Naive thymus-derived CD4-positive, alpha-beta T cell (primary cell): ENCODE measurements at places on chromosomes 7 and 10.

DNA sequence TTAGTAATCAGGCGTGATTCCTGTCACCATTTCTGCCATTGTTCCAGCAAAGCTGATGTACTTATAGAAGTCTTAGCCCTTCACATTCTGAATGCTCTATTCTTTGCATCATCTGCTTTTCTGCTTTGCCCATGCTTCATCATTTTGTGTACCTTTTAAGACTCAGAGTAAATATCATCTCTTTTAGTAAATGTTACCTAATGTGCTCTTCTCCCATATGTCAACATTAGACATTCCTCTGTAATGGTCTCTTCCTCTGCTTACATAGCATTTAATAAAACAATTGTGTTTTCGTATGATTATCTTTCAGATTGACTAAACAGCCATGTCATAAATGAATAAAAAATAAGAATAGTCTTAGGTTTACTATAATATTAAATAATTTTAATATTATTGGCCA, 719.6 kb upstream of the GRM3 start:
- no peak for DNase-seq

- DNase-seq: no peak
These were observed 632.6 kb downstream of the KCNMA1 start for GRCh38 chr10:77004917-77005564.

DNA sequence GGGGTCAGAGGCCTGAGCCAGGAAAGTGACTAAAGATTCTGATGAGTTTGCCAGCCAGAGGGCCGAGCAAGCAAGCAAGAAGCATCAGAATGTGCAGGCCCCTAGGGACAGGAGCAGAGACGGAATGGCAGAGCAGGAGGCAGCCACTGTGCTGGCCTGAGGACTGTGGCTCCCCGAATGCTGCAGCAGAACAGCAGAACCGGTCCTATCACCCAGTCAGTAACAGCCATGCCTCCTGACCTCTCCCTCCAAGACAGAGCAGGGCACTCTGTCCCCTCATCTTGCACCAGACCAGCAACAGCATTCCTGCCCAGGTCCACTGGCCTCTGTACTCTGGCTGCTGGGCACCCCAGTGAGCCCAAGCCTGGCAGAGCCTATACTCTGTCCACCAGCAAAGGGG, 85.9 kb downstream of the ARHGAP22 start:
- no peak for DNase-seq

GRCh38 chr7:71746006-71746405, 614.1 kb downstream of the GALNT17 start:
- no peak for DNase-seq

- DNase-seq: no peak
These were observed 32.7 kb downstream of the DNMBP start for GRCh38 chr10:99976886-99977665.

- no peak for DNase-seq
These were observed 14.6 kb upstream of the FAM180A start for GRCh38 chr7:135763261-135763660.

DNA sequence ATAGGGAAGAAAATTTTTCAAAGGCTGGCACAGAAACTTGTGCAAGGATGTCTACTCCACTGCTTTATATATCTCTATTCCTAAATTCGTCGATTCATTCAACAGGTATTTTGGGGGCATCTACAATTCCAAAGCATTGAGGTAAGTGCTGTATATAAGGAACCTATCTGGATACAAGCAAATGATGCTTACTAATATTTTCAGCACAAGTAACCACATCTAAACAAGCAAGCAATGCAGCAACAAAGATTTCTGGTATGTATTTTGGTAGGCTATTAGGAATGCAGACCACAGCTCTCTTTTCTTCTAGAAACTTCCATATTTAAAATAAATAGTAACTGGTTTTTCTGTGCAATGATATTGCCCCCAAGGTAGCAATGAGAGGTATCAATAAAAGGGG, 183.9 kb downstream of the SGMS1 start:
- no peak for DNase-seq

DNA sequence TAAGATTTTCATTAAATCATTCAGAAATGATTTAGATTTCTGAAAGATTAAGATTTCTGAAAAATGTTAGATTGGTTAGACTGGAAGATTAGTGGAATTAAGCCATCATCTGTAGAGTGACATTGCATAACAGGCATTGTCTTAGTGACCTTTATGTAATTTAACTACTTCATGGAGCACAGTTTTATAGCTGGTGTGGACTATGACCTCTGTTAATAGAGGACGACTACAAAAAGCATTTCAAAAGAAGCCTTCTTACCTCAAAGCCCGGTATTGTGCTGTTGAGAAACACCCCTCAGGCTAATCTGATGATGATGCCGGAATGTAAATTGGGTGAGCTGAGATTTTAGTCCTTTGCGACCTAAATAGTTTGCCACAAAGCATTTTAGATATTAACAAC, 55.6 kb downstream of the GALNT11 start:
- DNase-seq: no peak

DNA sequence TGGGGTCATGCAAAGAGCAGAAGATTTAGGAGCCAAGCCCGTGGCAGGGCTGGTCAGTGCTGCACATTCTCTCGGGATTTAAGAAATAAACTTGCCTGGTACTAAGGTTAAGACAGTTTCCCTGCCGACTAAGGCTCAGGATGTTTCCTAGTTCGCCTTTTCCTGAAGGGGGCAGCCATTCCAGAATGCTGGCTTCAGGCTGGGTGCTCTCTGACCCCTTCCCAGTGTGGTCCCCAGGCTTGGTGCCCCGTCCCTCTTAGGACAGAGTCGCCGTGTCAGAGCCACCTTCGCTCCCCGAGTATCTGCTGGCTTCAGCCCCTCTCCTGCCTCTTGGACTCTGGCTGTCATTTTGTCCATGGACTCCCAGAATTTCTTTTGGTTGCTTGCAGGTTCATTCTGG, 117.2 kb downstream of the ELFN1 start:
- no peak for DNase-seq

DNA sequence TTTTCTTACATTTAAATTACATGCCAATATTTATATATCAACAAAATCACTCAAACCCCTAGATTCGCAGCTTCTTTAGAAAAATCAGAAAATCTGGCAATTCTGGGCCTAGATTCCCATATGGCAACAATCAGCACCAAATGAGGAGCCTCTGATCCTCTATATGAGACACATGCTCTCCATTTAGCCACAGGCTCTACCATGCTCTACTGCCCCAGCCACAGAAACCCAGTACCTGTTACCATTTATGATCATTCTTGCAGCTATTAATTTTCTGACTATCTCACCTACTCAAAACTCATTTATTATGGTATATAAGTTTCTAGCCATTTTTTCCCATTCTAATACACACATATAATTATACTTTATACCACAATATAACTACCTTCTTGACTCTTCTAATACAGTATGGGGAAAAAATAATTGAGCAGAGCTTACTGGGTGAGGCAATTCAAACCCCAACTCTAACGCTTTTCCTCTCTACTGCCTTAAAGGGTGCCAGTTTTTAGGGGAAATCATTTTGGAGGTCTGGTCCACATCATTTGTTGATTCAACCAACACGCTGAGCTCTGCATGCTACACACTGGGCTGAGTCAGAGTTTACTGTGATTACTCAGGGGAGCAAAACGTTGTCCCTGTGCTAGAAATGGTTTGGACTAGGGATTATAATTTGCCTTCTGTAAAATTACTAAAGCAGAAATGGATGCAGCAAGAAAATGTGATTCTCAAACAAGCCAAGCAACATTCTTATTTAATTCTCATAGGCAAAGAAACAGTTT, 11.6 kb downstream of the PDLIM1 start:
- DNase-seq: no peak

DNA sequence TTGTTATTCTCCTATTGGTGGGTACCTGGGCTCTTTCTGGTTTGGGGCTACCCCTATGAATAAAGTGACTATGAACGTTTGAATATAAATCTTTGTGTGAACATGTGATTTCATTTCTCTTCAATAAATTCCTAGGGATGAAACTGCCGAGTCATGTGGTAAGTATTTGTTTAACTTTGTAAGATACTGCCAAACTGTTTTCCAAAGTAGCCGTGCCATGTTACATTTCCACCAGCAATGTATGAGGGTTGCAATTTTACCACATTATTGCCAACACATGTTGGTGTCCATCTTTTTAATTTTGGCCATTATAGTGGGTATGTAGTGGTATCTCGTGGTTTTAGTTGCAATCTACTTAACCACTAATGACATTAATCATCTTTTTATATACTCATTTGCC, 94.7 kb downstream of the ZNRF2 start:
- no peak for DNase-seq

DNA sequence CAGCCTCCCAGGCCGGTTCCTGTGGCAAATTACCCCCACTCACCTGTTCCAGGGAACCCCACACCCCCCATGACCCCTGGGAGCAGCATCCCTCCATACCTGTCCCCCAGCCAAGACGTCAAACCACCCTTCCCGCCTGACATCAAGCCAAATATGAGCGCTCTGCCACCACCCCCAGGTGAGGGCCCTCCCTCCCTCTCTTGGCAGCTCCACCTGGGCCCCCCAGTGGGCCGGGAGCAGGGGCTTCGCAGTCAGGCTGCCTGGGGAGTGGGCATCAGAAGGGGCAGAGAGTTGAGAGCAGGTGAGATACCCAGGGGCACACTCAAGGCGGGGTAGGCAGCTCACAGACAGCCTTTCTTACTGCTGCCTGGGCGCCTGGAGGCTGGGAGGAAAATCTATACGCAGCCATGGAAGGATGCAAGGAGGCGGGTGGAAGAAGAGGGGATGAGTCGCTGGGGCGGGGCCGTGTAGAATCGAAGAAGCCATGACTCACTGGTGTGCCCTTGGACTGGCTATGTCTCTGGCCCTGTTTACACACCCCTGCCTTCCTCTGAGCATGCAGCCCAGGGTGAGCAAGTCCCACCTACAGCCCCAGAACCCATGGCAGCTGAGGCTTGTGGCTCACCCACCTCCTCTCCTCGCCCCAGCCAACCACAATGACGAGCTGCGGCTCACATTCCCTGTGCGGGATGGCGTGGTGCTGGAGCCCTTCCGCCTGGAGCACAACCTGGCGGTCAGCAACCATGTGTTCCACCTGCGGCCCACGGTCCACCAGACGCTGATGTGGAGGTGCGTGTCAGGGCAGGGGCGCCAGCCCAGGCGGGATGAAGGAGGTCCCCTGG, 48.6 kb upstream of the PPIF start:
- no peak for DNase-seq

DNA sequence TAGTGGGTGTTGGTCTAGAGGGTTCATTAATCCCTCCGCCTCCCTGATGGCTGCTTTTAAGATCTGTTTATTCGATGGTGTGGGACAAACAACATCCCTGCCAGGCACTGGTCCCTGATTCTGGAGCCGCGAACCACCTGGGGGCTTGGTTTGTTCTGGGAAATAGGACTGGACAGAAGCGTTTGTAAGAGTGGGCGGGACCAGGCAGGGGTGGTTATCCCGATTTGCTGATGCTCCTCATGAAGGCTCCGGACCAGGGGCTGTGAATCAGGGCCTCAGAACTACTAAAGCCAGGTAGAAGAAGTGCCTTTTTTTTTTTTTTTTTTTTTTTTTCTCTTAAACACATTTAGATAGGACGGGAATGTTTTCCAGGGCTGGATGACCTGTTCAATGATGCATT, 273.4 kb downstream of the WDR37 start:
- no peak for DNase-seq

DNA sequence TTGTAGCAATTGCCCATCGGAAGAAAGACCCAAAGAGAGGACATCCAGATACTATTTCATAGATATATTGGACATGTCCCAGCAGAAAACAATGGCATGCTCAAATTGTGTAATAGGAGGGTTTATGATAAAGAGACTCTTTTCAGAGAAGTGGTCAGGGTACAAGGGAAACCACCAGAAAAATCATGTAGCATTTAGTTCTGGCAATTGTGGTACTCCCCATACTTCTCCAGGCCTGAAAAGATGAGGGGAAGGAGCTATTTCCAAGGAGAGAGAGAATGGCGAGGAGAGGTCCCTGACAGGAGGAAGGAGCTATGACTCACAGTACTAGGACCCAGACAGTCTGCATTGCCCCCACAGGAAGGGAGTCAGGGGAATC, 68.4 kb upstream of the ADO start:
- no peak for DNase-seq
